Glutamatergic neuron (in vitro differentiated cells): ENCODE measurements at places on chromosomes 11 and 22. TPM values are rescaled to one million over a fixed set of nuclear protein-coding genes. Genes with fewer than 3 reads are reported as not detected.

DNA sequence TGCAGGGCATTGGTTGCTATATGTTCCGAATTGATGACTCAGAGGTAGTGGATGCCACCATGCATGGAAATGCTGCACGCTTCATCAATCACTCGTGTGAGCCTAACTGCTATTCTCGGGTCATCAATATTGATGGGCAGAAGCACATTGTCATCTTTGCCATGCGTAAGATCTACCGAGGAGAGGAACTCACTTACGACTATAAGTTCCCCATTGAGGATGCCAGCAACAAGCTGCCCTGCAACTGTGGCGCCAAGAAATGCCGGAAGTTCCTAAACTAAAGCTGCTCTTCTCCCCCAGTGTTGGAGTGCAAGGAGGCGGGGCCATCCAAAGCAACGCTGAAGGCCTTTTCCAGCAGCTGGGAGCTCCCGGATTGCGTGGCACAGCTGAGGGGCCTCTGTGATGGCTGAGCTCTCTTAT is 5.4 kb upstream of the TTC36 start:
- no peak for DNase-seq

MB gene
- total RNA-seq = not detected

MMP8 gene
- total RNA-seq = not detected

- DNase-seq = no peak
Observed at GRCh38 chr11:88281317-88281712, 56.2 kb downstream of the CTSC start.

ROBO4 gene
- total RNA-seq = not detected

- no peak for DNase-seq
Observed at GRCh38 chr11:34072041-34072440, 20.5 kb downstream of the CAPRIN1 start.

KRTAP5-10 gene
- not detected for total RNA-seq

CRYBA4 gene
- total RNA-seq = not detected

DNA sequence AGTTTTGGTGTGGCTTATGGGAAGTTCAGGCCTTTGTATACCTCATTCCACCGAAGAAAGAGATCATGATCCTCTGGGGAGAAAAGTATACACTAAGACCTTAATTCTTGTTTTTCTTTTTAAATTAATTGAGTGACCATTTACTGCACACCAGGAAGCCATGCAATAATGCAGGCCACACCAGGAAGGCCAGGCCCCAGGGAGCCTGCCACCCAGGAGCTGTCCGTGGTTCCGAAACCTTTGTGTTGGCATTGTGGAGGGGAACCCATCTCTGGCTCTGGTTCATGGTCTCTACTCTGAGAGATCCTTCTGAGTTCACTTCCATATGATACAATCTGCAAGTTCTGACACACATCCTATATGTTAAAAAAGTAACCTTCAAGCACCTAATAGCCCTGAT is 291.8 kb downstream of the MIAT start:
- DNase-seq = no peak

MRE11 gene
- 14.4 TPM for total RNA-seq

DNA sequence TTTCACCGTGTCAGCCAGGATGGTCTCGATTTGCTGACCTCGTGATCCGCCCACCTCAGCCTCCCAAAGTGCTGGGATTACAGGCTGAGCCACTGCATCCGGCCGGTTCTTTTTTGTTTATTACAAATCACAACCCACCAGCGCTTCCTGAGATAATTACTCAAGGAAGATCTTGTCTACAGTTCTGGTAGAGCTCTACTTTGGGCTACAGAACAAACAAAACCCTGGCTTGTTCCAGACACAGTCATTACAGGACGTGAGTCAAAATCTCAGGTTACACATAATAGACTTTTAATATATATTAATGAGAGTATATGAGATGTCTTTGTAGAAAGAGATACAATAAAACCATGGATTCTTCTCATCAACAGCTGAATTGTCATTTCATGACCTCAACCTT is 42.8 kb upstream of the NUP50 start:
- no peak for DNase-seq

- DNase-seq = no peak
Observed at GRCh38 chr11:128924510-128925249, 18.0 kb downstream of the TP53AIP1 start.

GRCh38 chr11:117634756-117635603 is 162.0 kb downstream of the DSCAML1 start:
- DNase-seq = no peak

- no peak for DNase-seq
Observed at GRCh38 chr22:28450109-28450508, 229.5 kb downstream of the TTC28 start.

DNA sequence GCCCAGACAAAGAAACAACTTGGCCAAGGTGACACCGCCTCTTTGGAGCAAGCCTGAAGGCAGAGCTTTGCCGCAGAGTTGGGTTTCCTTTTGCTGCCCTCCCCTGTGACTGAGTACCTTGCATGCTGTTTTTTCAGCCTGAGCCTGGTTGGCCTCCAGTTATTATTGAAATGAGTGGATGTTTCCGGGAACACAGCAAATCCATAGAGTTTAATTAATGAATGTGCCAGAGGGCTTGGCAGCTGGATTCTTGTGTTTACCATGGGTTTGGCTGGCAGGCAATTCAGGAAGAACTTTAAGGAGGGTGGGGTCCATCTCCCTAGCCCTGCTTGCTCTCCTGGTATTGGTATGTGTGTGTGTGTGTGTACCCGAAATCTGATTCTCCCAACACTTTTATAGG is 65.6 kb upstream of the CRYBB3 start:
- no peak for DNase-seq

NNMT gene
- total RNA-seq = 3.4 TPM

- DNase-seq = no peak
Observed at GRCh38 chr11:17986007-17986710, 26.7 kb downstream of the SERGEF start.

- DNase-seq = no peak
Observed at GRCh38 chr11:118619444-118620197, 12.2 kb downstream of the PHLDB1 start.

- no peak for DNase-seq
Observed at GRCh38 chr11:110019675-110020074, 73.5 kb upstream of the ZC3H12C start.

CCDC89 gene
- not detected for total RNA-seq

SLC22A9 gene
- total RNA-seq = not detected

LMO2 gene
- 2.7 TPM for total RNA-seq

DNA sequence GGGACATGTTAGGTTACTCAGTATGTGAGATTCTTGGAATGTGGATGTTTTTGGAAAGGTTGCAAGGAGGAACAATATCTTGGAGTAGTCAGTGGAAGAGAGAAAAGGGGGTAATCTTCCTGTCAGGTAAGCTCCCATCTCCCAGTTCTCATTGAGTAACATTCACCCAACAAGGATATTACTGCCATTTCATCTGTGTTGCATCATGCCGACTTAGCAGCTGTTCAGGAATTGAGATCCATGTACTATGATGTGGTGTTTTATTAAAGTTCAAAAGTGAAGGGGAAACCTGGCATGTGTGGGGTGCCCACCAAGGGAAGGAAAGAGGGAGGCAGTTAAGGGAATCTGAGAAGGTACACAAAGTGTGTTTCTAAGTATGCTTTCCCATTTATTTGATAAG is 58.4 kb upstream of the RASSF10 start:
- no peak for DNase-seq

APBB1 gene
- total RNA-seq = 142 TPM

DNA sequence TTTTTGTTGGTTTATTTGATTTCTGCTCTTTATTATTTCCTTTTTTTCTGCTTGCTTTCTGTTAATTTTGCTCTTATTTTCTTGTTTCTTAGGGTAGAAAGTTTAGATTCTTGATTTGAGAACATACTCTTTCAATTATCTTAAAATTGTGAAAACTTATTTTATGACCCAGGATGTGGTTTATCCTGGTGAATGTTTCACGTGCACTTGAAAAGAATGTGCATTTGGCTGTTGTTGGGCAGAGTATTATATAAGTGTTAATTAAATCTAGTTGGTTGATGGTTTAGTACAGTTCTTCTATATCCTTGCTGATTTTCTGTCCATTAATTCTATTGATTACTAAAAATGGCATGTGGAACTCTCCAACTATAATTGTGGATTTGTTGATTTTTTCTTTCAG is 66.9 kb upstream of the NARS2 start:
- DNase-seq = no peak

GRCh38 chr11:99154277-99154676 is 133.5 kb downstream of the CNTN5 start:
- no peak for DNase-seq

DNA sequence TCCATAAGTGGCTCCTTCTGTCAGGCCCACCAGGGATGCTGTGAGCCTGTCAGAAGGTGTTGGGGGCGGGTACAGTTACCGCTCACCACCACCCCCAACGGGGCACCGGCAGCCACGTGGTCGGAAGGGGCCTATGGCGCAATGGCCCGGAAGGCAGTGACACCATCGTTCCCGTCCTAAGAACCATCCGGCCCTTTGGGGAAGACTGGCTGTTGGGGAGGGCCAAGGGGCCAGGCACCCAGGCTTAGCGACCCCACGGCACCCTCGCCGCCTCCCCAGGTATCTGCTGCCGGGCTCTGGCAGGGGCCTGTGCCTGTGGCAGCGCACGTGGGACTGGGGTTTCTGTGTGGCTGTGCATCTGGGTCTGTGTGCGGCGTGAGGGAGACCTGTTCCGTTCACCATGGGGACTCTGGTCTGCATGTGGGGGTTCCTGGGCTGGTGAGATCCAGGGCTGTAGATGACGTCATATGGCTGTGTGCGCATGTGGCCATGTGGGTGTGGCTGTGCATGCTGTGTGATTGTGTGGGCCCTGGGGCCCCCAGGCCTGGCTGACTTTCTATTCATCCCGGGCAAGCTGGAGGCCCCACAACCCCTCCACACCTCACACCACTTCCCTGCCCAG is 717 bp downstream of the OSM start:
- DNase-seq = no peak

CLDN25 gene
- not detected for total RNA-seq
